Transverse colon (tissue), 4 donors: ENCODE measurements at places on chromosomes 12 and 14.

DNA sequence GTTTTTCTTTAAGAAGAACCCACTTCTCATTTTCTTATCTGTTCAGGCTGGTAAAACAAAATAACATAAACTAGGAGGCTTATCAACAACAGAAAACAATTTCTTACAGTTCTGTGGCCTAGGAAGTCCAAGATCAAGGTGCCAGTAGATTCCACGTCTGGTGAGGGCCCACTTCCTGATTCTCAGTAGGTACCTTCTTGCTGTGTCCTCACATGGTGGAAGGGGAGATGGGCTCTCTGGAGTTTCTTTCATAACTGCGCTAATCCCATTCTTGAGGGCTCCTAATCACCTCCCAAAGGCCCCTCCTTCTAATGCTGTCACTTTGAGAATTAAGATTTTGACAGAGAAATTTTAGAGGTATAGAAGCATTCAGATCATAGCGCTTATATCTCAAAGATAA lies 33.4 kb downstream of the TXNRD1 start:
- H3K27ac ChIP-seq, result no peak overlapping the region
- H3K4me1 ChIP-seq, result no peaks in the 10 kb centered on the region
- no peak for DNase-seq
- H3K36me3 ChIP-seq, result no peaks in the 10 kb centered on the region

- H3K27ac ChIP-seq, result no peak overlapping the region
- H3K27me3 ChIP-seq, result no peaks in the 10 kb centered on the region
- no peaks in the 10 kb centered on the region for H3K36me3 ChIP-seq
- no peak overlapping the region for H3K4me3 ChIP-seq
- DNase-seq, result no peak
Observed at GRCh38 chr14:56487761-56488160, 91.8 kb upstream of the TMEM260 start.

DNA sequence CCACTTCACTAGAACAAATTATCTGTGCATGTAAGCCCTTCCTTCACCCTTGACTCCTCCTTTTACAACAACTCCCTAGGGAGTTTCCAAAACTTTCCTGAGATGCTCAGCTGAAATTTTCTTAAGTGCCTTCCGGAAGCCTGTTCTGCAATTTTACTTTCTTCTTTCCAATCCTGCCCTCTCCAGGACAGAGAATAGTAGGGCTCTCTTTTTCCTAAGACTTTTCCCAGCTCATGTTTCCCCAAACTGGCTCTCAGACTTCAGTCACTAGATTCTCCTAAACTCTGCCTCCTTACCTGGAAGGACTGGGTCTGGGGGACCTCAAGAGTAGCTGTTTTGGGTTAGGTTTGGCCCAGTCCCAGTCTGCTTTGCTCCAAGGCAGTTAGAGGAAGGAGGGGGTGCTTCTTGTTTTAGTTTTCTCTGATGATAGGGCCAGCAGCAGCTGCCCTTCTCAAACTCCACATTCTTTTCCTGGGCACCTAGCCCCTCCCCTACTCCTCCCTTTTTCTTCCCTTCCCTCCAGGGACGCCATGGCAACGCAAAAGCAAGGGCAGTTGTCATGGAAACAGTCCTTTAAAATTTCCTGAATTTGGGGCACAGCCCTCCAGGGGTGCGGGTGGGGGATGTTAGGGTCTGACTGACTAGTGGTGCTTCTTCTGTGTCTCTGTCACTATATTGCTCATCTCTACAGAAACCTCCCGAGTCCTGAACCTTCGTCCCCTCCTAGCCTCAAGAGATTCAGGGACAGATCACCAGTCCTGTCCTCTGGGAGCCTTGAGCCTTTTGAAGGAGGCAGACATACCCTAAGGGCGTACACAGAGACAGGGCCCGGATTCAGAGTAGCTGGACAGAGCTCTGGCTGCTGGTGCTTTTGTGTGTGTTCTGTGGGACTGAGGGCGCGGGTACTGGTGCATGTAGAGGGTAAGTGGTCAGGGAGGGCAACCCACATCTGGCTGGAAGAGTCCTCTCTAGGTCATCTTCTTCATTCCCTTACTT lies 17.0 kb downstream of the PPP1R1A start:
- no peaks in the 10 kb centered on the region for H3K27me3 ChIP-seq
- no peaks in the 10 kb centered on the region for H3K36me3 ChIP-seq
- H3K4me1 ChIP-seq, result no peaks in the 10 kb centered on the region

- no peak overlapping the region for H3K27ac ChIP-seq
- no peak overlapping the region for H3K4me3 ChIP-seq
- no peaks in the 10 kb centered on the region for H3K4me1 ChIP-seq
- H3K27me3 ChIP-seq, result no peaks in the 10 kb centered on the region
- no peaks in the 10 kb centered on the region for H3K36me3 ChIP-seq
Observed at GRCh38 chr12:44358636-44359035, 517.5 kb downstream of the NELL2 start.

GRCh38 chr12:121277374-121277759 lies 19.1 kb downstream of the CAMKK2 start:
- H3K27ac ChIP-seq, result no peak overlapping the region
- H3K27me3 ChIP-seq, result no peaks in the 10 kb centered on the region
- H3K4me1 ChIP-seq, result no peaks in the 10 kb centered on the region
- peaks cover 8% of the 10 kb centered on the region for H3K36me3 ChIP-seq
- no peak overlapping the region for H3K4me3 ChIP-seq

DNA sequence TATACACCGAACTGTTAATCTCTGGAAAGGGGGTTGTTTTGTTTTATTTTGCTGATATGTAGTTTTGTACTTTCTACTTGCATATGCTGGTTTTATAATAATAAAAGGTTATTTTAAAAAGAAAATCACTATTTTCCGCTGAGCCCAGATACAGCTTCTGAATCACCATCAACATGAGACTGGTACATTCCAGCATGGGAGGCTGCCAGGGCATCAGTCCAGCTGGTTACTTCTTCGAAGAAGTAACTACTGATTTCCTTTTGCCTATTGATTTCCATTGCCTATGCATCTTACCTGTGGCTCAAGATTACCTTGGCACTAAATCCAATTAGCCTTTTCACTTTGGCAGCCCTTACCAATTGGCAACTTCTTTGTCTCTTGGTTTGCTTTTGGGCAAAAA lies 11.7 kb upstream of the OSBPL8 start:
- no peaks in the 10 kb centered on the region for H3K27me3 ChIP-seq
- no peaks in the 10 kb centered on the region for H3K36me3 ChIP-seq
- no peak overlapping the region for H3K4me3 ChIP-seq
- no peaks in the 10 kb centered on the region for H3K4me1 ChIP-seq
- no peak overlapping the region for H3K27ac ChIP-seq

- no peaks in the 10 kb centered on the region for H3K36me3 ChIP-seq
- H3K4me1 ChIP-seq, result no peaks in the 10 kb centered on the region
- no peak for DNase-seq
- no peak overlapping the region for H3K27ac ChIP-seq
Observed at GRCh38 chr14:85554106-85554505, 24.2 kb downstream of the FLRT2 start.

DNA sequence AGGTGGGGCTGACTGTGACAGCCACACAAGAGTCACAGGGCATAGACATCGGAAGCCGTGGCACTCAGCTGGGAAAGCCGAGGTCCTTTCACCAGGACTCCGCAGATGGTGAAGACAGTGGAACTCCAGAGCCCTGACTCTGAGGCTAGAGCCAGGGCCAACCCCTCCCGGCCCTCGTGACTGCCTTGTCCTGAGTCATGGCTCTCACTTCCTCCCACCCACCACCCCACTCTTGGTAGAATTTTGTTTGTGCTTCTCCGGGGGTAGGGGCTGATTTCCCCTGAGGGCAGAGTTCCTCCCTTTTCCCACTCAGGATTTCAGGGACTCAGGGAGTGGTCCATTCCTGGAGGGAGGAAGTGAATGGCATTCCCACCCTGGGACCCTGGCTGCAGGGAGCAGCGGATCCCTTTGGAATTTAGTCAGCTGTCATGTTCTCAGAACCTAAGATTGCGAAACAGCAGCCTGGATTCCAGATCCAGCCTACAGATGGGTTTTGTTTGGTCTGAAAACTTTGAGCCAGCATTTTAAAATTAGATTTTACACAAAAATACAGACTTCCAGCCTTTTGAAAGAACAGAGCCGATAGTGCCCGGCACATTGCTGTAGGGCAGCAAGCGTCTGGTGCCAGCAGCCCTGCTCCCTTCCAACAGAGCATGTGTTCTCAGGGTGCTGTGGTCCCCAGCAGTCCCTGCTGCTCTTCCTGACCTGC lies 50.7 kb downstream of the TPCN1 start:
- no peaks in the 10 kb centered on the region for H3K4me1 ChIP-seq
- H3K27ac ChIP-seq, result peak overlapping the region; percentile 79
- H3K4me3 ChIP-seq, result no peak overlapping the region
- no peaks in the 10 kb centered on the region for H3K36me3 ChIP-seq
